ENCODE measurements at places on chromosomes 2 and 18. TPM values are rescaled to one million over a fixed set of nuclear protein-coding genes. Genes with fewer than 3 reads are reported as not detected.

DNA sequence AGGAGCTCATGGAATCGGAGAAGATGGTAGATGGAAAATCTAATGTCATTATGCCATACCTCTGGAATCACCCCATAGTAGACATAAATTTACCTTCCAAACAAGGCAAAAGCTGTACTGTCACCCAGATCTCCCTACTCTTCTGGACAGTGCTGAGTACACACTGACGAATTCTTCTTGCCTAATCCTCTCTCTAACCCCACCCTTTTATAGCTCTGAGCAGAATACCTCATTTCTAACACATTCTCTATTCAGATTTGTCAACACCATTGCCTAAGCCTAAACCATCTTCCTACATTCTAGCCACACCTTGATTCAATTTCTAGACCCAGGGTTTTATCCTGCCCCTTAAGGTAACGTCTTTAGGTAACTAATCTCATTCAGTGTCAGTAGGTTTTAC lies 321.0 kb upstream of the NRP2 start:
- peak; percentile 36 for DNase-seq

The SP9 gene
- total RNA-seq: not detected

The PKDCC gene
- total RNA-seq: 3.9 TPM

GRCh38 chr2:20723543-20723942 lies 56.6 kb downstream of the GDF7 start:
- DNase-seq: no peak

The CFC1 gene
- not detected for total RNA-seq

The RSAD2 gene
- total RNA-seq: not detected

- no peak for DNase-seq
Observed at GRCh38 chr18:35371412-35372195, 5.5 kb downstream of the ZNF396 start.

Data from PC-9 (cell line).